Psoas muscle (tissue), 8 donors: ENCODE measurements at places on chromosomes 5 and 9.

- DNase-seq: no peak
Measured at GRCh38 chr5:18394443-18394804, 760.2 kb downstream of the TAF11L14 start.

- no peak for DNase-seq
Measured at GRCh38 chr9:86766912-86767311, 180.4 kb downstream of the GAS1 start.

- DNase-seq: no peak
Measured at GRCh38 chr5:138666226-138666742, 86.9 kb upstream of the CTNNA1 start.

DNA sequence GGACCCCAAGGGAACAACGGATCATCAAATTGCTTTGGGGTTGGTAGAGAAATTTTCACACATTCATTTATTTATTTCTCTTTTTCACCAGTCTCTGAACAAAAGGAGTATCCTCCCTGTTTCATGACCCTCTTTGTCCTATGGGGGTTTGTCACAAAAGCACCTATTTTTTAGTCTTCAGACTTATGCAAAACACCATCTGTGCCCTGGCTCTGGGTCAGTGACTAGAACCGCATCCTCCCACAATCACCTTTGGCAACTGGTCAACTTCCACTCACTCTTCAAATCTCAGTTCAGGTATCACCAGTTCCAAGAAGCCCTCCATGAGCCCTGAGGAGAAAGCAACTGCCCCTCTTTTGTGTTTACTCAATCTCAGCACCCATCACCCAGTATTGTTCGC is 395.7 kb downstream of the CDK5RAP2 start:
- DNase-seq: no peak

DNA sequence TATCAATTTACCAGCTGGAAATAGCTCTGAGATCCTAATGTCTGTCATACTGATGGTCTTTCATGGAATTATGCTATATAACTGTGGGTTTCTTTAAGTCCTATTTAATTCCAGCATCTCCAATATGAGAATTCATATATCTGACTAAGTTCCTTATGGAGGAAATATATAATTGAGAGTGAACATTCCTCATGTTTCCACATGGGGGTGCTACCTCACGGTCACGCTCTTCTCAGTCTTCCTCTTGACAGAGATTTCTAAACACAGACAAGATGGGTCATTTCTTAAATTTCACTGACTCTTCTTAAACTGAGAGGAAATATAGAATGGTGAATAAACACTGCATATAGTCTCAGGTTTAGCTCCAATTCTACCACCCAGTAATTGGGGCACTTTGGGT is 212.1 kb downstream of the SLF1 start:
- DNase-seq: no peak

DNA sequence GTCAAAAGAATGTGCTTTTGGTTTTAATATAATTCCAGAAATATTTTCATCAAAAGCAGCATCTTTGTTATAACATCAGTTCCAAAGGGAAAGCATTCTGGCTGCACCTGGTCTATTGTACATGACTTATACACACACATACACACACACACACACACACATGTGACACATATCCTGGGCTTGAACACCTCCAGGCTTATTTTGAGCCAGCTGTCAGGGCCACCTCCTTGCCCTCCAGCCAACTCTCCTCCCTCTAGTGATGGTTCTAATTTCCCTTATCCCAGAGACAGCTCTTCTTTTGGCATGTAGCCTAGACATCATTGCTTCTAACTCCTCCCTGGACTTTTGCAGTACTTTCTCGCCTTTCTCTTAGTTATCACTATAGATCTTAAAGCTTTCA is 115.0 kb downstream of the PIK3R1 start:
- DNase-seq: no peak

GRCh38 chr5:76427206-76428140 is 24.4 kb downstream of the IQGAP2 start:
- no peak for DNase-seq

GRCh38 chr5:14062178-14062577 is 81.0 kb upstream of the TRIO start:
- DNase-seq: no peak

DNA sequence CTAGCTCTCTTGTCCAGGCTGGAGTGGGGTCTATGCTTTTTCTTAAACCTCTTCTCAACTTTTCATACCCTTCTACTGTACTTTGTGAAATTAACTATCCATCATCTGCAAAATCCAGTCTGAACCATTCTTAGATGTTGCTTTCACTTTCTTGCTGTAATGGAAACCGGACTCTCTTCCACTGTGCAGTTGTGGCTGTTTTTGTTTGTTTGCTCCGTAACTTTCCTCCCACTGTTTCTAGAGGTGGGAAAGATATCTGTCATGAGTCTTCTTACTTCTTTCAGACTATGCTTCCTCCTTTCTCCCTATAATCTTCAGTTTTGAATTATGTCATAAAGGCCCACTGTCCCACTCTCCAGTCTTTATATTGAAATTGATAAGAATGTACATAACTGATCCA is 6.5 kb downstream of the TNPO1 start:
- no peak for DNase-seq

GRCh38 chr5:21623831-21624230 is 1229.3 kb downstream of the CDH12 start:
- DNase-seq: no peak

DNA sequence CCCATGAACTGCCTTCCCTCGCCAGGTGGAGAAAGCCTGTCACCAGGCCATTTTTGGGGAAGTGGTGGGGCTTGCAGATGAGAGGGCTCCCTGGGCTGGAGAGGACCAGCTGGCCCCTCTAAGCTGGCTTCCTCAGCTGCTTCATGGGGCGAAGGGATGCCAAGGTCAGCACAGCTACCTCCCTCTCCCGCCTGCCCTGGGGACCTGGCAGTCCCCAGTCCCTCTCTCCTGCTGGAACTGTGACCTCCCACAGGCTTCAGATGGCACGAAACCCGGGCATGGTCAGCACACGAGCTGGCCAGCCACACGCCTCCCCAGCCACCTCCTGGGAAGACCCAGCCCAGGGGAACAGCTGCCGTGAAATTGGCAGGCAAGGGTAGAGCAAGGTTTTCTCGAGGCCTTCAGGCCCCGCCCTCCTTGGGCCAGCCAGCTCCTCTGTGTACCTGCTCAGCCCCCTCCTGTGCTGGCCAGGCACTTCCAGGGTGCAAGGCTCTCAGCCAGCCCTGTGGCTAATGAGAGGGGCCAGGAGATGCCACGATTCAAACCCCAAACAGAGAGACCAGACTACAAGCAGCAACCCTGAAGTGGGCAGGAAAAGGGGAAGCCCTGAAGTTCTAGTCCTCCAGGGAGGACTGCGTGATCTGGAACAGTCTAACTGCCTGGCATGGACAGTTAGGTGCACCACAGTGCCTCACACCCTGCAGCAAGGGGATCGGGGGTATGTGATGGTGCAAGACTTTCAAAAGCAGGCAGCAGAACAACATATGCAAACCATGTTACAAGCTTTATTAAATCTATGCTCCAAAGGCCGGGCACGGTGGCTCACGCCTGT is 12.9 kb downstream of the PLPP7 start:
- peak; percentile 69 for DNase-seq

- no peak for DNase-seq
Measured at GRCh38 chr5:96690861-96691260, 28.7 kb downstream of the CAST start.

- no peak for DNase-seq
Measured at GRCh38 chr5:127428276-127428675, 89.2 kb upstream of the PRRC1 start.

- no peak for DNase-seq
Measured at GRCh38 chr5:140840978-140841962, at the start of gene PCDHA8. Gene PCDHA8, plus strand, starts transcription at chr5:140841187. Its CDS starts 135 bp downstream, at chr5:140841322.

- DNase-seq: peak; percentile 48
Measured at GRCh38 chr9:133609311-133610098, at the start of gene FAM163B. Gene FAM163B, minus strand, starts transcription at chr9:133609389. Its CDS starts 29,166 bp downstream, at chr9:133580223.

- DNase-seq: no peak
Measured at GRCh38 chr5:178931846-178932760, 8.9 kb upstream of the ZNF454 start.

- DNase-seq: no peak
Measured at GRCh38 chr9:10268531-10269485, 344.0 kb downstream of the PTPRD start.

DNA sequence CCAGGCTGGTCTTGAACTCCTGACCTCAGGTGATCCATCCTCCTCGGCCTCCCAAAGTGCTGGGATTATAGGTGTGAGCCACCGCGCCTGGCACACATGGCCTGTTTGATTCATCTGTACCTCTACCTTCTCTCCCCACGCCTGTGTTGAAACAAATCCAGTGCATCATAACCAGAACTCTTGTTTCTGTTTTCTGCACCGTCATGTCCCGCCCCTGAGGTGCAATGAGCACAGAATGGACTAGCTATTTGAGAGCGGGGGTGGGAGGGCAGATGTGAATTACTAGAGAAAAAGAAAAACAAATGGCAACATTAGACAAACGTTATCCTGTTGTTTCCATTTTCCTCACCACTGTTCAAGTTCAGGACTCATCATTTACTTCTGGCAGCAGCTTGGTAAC is 10.7 kb upstream of the FAM193B start:
- DNase-seq: no peak

GRCh38 chr5:160887780-160888179 is 35.8 kb upstream of the ATP10B start:
- no peak for DNase-seq
